ENCODE measurements at places on chromosomes 4 and X. TPM values are rescaled to one million over a fixed set of nuclear protein-coding genes. Genes with fewer than 3 reads are reported as not detected.

Gene MAP3K15
- not detected for polyA plus RNA-seq

Gene GAGE13
- not detected for polyA plus RNA-seq

Gene CCDC120
- polyA plus RNA-seq = 0.11 TPM

Gene TLR10
- 1.2 TPM for polyA plus RNA-seq

Gene COX7B2
- polyA plus RNA-seq = not detected

Gene GAR1
- 4.7 TPM for polyA plus RNA-seq

Gene SMIM10L2A
- polyA plus RNA-seq = not detected

Gene TBX22
- polyA plus RNA-seq = not detected

Gene PCDH7
- not detected for polyA plus RNA-seq

Gene CSAG3
- not detected for polyA plus RNA-seq

Gene COL4A5
- polyA plus RNA-seq = not detected

Gene CCDC149
- polyA plus RNA-seq = 11.8 TPM

Gene BRCC3
- polyA plus RNA-seq = 21.7 TPM

Gene NAP1L2
- not detected for polyA plus RNA-seq

Gene PRKX
- polyA plus RNA-seq = 47.0 TPM

Gene CLIC2
- polyA plus RNA-seq = 3.4 TPM

Gene SATL1
- polyA plus RNA-seq = not detected

Gene TENM3
- not detected for polyA plus RNA-seq

Gene GNPDA2
- polyA plus RNA-seq = 1.0 TPM

Gene EVC
- polyA plus RNA-seq = not detected

Gene GAGE2A
- not detected for polyA plus RNA-seq

Gene STPG2
- polyA plus RNA-seq = not detected
